Calu3 (cell line): ENCODE measurements at places on chromosomes 12 and 14. TPM values are rescaled to one million over a fixed set of nuclear protein-coding genes. Genes with fewer than 3 reads are reported as not detected.

DNA sequence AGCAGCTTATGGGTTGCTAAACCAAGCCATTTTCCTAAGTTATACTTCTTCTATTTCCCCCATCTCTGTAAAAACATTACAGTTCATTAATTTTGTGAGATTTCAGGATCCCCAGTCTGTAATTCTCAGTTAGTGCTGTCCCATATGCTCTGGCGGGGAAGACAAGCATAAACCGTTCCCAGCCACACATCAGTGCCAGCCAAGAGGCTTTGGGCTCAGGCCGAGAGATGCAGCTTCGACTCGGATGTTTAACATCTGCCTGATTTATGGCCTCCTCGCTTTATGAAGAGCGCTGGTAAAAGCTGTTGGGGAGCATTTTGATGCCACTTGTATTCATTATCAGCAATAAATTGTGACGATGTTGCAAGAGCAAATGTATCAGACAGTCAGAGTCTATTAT is 349.1 kb upstream of the CCDC196 start:
- H3K4me1 ChIP-seq = no peaks in the 10 kb centered on the region
- no peaks in the 10 kb centered on the region for H3K36me3 ChIP-seq
- no peak for DNase-seq
- H3K27ac ChIP-seq = no peak overlapping the region

Gene LAG3
- 0.34 TPM in 1 of 2 replicates, not detected in the other for total RNA-seq

Gene AQP6
- 0.86 and 0.94 TPM in 2 replicates for total RNA-seq

Gene KIF5A
- 0.10 TPM in 1 of 2 replicates, not detected in the other for total RNA-seq

DNA sequence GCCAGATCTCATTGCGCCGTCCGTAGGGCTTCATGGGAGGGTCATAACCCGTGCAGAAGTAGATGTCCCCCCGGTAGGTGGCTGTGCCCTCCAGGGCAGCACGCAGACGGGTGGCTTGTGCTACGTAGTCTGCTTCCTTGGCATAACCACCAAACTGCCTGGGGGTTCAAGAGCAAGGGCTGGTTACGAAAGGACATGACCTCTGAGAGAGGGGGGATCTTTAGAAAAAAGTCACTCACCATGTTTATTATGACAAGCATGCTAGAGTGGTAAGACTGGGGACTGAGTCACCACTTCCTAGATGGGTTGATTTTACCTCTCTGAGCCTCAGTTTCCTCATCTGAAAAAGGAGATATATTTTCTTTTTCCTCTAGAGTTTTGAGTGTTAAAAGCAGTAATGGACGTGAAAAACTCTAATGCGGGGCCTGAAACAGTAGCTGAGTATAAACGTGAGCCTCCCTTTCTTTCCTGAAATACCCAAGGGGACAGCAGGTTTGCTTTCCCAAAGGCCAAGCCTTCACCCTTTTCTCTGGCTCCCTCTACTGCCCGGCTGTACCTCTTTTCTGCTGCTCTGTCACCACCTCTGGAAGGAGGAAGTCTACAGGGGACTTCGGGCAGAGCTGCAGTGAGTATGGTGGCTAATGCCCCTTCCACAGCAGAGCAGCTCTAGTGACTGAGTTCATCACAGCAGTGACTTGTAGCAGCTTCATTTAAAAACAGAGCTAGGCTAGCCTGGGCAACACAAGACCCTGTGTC is 23.5 kb upstream of the GPRC5D start:
- DNase-seq = peak; percentile 78
- H3K36me3 ChIP-seq = no peaks in the 10 kb centered on the region
- no peaks in the 10 kb centered on the region for H3K27me3 ChIP-seq
- H3K4me1 ChIP-seq = peaks cover 8% of the 10 kb centered on the region
- H3K4me3 ChIP-seq = no peak overlapping the region

DNA sequence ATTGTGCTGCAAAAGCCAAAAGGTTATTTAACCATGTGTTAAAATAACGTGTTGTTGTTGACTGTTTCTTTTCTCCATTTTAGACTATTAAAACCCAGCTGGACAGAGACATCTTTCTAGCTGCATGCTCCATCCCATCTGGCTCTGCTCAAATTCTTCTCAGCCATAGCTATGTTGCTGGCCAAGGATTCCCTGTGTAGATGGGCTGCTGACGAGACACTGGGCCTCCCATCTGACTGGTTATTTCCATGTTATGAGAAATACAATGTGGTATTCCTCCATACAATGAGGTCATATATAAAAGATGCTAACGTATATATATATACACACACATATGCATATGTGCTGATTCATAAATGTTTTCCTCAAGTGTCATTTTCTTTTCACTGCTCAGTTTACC is 30.1 kb downstream of the MED13L start:
- no peak overlapping the region for H3K4me3 ChIP-seq
- H3K27ac ChIP-seq = no peak overlapping the region
- DNase-seq = no peak

- no peaks in the 10 kb centered on the region for H3K4me1 ChIP-seq
- H3K27me3 ChIP-seq = peaks cover 74% of the 10 kb centered on the region
- no peaks in the 10 kb centered on the region for H3K36me3 ChIP-seq
- H3K27ac ChIP-seq = no peak overlapping the region
- no peak overlapping the region for H3K4me3 ChIP-seq
These were observed 210.6 kb downstream of the ADGRD1 start for GRCh38 chr12:131164096-131164872.

GRCh38 chr12:111384596-111384995 is 15.7 kb upstream of the PHETA1 start:
- H3K4me3 ChIP-seq = no peak overlapping the region
- no peak for DNase-seq
- H3K36me3 ChIP-seq = no peaks in the 10 kb centered on the region
- no peak overlapping the region for H3K27ac ChIP-seq
